Activated CD4-positive, alpha-beta T cell treated with anti-CD3 and anti-CD28 coated beads for 36 hours (primary cell): ENCODE measurements at places on chromosomes 2 and 18.
A peak's percentile ranks its signal among the peaks of the same experiment; 100 is the strongest.

GRCh38 chr2:86097114-86097896 is 8.4 kb downstream of the POLR1A start:
- no peak for DNase-seq

DNA sequence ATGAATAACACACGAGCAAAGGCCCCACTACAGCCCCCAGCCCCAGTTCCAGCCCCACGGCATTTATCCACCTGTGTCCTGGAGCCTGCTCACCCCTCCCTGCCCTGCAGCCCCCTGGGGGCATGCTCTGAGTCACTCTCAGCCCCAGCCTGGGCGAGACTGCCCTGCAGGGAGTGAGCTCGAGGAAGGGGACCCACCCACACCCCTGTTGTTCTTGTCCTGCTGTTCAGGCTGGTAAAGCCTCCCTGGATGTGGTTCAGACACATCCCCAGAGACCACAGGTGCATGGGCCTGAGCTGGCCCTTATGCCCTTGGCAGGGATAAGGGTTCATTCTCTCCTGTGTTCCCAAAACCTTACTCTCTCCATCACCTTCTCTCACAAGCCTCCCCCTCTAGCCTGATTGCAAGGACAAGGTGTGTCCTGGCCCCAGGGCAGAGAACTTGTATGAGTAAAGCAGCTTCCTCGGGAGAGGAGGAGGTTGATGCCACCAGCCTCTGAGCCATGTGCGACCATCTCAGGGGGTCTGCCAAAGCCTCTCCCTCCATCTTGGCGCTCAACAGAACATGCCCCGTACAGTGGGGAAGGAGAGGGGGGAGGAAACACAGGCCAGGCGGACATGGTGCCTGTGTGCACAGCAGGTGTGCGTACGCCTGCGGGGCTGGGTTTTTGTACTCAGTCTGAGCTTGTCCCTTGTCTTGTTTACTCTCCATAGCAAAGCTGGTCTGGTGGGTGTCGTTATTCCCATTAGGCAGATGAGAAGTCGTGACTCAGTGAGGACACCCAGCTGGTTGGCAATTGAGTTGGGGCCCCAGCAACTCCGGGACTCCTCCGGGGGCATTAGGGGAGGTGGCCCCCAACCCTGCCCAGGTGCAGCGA is 64.4 kb downstream of the CIB4 start:
- DNase-seq, result no peak

DNA sequence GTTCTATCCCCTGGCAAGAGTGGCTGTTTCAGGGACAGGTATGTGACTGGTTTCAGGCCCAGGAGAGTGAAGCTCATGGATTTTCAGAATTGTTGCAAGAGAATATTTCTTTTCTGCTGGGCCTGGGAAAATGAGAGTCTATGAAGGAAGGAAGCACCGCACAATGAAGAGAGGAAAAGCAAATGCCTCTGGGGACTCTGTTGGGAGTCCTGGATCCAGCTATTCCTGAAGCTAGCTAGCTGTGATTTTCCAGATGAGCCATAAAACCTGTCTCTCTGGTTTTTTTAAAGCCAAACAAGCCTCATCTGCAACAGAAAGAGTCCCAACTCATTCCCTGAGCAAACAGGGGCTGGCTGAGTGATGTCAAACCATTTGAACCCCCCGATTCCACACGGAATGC is 53.7 kb downstream of the CRACDL start:
- DNase-seq, result no peak

DNA sequence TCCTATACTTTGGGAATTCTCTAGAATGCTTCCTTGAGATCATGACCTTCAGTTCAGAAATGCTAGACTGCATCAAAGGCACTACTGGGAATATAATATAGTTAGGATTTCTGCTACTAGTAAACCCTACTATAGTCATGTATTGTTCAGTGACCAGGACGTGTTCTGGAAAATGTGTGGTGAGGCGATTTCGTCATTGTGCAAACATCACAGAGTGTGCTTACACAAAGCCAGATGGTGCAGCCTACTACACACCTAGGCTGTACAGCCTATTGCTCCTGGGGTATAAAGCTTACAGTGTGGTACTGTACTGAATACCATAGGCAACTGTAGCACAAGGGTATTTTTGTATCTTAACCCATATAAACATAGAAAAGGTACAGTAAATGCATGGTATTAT is 13.0 kb downstream of the CXCR4 start:
- DNase-seq, result no peak

DNA sequence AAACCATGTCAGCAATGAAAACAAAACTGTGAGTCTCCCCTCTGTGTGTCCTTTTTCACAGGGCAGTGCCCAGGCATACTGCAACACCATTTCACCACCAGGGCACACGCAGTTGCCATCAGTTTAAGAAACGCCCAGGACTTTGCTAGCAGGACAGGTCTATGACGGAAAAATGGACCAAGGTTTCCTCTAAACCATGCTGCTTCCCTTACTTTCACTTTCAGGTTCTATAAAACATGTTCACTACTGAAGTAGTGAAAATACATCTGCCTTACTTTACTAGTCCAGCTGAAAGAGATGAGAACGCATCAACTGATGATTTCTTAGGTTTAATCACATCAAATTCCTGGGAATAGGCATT is 110.5 kb downstream of the TCF4 start:
- DNase-seq, result peak; percentile 25

DNA sequence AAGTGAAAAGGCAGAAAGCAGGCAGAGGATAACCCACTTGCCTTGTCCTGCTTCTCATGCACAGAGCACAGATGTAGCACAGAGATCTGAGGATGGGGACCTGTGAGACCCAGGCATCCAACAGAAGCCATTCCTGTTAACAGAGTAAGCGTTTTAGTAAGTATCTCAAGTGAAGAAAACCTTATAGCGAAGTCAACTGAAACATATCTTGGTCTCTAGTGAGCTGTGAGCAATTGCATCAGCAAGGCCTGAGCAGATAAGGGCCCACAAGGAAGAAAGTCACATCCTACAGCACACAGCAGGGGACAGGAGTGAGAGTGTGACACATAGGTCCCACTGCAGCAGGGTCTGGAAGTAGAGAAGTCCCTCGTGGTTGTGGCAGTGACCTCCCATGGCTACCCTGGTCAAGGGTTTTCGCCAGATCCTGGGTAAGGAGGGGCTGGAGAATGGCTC is 248.7 kb upstream of the TNP1 start:
- no peak for DNase-seq

- DNase-seq, result no peak
Measured at GRCh38 chr2:216522892-216523502, 24.4 kb downstream of the RPL37A start.

DNA sequence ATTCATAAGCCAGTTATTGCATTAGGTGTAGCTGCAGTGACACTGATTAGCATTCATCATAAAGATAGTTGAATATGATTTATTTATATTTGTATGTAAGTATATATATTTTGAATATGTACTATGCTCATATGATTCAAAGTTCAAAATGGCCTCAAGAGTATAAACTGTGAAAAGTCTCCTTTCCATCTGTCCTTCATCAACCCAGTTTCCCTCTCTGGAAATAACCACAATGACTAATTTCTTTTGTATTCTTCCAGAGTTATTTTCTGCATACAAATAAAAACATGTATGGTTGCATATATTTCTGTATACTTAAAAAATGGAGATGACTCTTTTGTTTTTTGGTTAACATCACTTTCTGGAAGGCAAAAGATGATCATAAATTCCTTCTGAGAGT is 95.2 kb downstream of the CAMKMT start:
- DNase-seq, result no peak
